Effector memory CD8-positive, alpha-beta T cell (primary cell): ENCODE measurements at places on chromosomes 6 and 20.

DNA sequence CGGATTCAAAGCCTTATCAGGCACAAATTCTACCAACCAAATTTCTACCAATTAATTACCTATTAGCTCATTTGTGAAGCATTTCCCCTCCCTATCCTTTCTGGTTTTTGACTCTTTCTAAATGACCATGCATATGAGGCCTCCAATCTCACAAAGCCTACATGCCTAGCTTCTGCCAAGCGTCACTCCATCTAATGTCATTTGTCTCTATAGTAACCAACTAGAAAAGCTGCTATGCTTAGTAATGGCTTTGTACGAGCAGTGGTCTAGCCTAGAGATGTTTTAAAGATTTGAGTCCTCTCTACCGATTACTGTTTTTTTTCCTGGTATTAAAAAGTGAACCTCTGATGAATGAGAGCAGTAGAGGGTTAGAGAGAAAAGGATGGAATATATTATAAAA is 4.8 kb upstream of the ASF1A start:
- no peak for DNase-seq

- DNase-seq: no peak
Measured at GRCh38 chr6:117008618-117009017, 131.6 kb downstream of the RFX6 start.

- no peak for DNase-seq
Measured at GRCh38 chr20:4800676-4801449, 79.2 kb downstream of the PRND start.

GRCh38 chr6:142942805-142943227 is 2.2 kb downstream of the HIVEP2 start:
- no peak for DNase-seq

GRCh38 chr6:84072442-84072997 is 38.9 kb downstream of the MRAP2 start:
- no peak for DNase-seq
